NCI-H446 (cell line): ENCODE measurements at places on chromosomes 3 and 15.

GRCh38 chr3:66953934-66954445 lies 44.1 kb upstream of the KBTBD8 start:
- no peak for DNase-seq

DNA sequence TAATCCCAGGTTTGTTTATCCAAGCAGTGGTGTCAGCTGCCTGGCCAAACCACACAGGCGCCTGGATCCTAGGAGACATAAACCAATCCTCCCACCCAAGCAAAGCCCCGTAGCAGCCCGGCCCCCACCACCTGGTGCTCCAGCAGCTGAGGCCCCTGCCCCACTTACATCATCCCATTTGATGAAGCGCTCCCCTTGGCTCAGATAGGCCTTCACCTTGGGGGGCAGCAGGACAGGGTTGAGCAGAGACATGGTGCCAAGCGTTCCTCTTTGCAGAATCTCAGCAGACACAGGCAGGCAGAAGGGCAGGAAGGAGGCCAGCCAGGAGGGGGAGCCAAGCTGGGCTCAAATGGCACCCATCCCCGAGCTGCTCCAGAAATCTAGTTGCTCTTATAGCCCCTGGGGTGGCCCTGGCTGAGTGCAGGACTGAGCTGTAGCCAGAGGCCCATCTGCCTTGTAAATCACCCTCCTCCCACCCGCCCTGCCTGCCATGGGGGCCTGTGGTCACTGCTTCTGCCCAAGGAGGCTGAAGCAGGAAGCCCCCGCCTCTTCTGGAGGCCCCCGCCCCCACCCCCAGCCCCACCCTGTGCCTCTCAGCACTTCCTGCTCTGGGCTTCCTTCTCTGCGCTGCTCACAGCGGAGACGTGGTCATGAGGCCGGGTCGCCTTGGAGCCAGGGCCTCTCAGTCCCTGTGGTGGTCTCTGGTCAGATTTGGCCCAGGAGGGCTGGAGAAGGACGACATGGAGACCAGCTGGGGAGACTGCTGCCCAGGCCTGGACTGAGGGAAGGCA lies at the start of gene PLCB2:
TSS of gene PLCB2 (minus strand) at position 515 of the 791 bp plus-strand sequence. CDS start at position 252, 263 bp downstream.
- peak; percentile 71 for DNase-seq

DNA sequence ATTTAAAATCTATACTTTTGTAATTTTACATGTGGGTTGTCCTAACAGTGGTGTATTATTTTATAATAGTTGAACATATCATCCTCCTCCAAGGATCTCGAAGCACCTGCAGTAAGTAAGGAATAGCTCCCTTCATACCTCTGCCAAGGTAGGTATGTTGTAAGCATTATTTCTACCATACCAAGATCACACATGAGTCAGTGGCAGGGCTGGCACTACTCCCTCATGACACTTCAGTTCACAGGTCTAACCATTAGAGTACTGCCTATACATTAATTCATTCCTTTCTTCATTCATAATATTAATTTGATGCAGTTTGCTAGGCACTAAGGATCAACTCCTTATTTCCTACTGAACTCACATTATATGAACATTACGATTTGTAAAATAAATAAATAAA lies 11.9 kb upstream of the LEKR1 start:
- DNase-seq: no peak

- no peak for DNase-seq
Measured at GRCh38 chr3:193744822-193745684, 152.0 kb downstream of the OPA1 start.

DNA sequence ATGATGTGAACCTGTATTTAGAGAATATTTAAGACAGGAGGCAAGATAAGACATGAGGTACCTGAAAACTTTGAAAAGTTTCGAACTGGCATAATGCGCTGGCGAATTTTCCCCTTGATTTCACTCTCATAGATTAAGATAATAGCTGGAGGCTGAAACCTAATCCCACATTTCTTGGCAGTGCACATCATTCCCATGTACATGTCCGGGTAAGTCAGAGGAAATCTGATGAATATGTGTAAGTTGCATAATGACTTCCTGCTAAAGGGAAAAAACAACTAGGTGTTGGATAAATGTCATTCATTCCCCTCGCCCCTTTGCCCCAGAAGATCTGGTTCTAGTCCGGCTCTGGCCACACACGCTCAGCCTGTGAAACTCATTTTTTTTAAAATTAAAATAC lies 3.6 kb downstream of the CEP19 start:
- DNase-seq: no peak

GRCh38 chr3:166721466-166721865 lies 658.6 kb downstream of the ZBBX start:
- DNase-seq: no peak

DNA sequence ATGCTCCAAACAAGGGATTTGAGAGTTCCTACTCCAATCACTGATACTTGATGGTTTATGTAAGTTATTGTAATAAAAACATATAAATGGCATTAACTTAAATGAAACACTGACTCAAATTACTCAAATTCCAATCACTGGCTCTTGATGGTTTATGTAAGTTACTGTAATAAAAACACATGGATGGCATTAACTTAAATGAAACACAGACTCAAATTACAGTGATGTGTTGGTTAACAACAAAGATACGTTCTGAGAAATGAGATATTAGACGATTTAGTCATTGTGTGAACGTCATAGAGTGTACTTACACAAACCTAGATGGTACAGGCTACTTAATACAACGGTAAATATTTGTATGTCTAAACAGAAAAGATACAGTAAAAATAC lies 6.6 kb downstream of the MOBP start:
- no peak for DNase-seq

GRCh38 chr15:25987638-25988037 lies 124.5 kb upstream of the ATP10A start:
- DNase-seq: no peak

DNA sequence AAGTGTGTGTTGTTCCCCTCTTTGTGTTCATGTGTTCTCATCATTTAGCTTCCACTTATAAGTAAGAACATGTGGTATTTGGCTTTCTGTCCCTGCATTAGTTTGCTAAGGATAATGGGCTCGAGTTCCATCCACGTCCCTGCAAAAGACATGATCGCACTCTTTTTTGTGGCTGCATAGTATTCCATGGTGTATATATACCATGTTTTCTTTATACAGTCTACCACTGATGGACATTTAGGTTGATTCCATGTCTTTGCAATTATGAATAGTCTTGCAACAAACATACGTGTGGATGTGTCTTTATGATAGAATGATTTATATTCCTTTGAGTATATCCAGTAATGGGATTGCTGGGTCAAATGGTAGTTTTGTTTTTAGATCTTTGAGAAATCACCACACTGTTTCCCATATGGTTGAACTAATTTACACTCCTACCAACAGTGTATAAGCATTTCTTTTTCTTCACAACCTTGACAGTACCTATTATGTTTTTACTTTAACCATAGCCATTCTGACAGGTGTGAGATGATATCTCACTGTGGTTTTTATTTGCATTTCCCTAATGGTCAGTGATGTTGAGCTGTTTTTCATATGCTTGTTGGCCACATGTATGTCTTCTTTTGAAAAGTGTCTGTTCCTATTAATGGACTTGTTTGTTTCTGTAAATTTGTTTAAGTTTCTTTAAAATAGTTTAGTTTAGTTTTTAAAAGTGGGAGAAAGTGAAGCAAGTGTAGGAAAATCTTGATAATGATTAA lies 21.9 kb upstream of the SLC30A4 start:
- DNase-seq: no peak

GRCh38 chr3:16769525-16769924 lies 115.2 kb upstream of the PLCL2 start:
- no peak for DNase-seq

- DNase-seq: no peak
Measured at GRCh38 chr15:100226107-100226506, 115.7 kb downstream of the ADAMTS17 start.

GRCh38 chr15:48913141-48913540 lies 35.2 kb downstream of the EID1 start:
- no peak for DNase-seq
